Glomerular endothelial cell (primary cell): ENCODE measurements at places on chromosomes 12 and 14.

DNA sequence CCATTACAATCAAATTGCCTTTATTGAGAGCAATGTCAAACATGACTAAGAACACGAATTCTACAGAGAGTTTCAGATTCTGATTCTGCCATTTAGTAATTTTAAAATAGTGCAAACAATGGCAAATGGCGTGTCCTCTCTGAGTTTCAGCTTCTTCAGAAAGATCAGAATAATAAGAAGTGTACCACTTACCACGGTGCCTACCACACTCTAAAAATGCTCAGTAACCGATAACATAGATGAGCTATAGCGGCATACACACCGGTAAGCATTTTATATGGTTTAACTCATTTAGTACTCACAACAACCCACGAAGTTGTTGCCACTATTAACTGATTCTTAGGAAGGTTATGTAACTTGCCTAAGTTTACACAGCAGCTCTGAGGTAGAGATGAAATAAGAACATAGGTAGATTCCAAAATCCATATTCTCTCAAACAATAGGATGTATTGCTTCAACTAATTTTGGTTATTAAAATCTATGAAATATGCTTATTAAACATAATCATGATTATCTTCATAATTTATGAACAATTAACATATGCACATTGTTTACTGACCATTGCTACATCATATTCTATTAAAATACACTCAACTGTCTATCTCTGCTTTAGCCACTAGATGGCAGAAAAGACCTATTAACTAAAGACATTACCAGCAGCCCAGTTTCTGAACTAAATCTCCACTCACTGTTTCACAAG lies 38.3 kb downstream of the SLC6A15 start:
- DNase-seq: peak; percentile 37

DNA sequence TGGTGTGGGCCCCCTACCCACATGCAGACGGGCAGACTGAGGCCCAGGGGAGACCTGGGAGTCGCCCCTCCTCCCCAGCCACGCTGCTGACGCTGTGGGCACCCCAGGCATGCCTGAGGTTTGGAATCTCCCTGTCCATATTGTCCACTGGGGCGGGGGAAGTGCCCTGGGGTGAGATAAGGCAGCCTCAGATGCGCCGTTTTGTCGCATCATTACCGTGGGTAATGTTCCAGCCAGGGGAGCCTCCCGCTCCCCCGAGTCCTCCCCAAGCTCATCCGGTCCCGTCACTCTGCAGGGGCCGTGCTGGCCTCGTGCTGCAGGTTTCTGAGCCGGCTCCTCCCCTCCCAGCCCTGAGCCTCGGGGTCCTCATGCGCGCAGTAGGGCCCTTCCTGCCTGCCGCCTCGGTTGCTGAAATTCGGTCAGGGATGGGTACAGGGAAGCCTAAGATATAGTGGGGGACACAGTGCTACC lies 11.4 kb downstream of the INF2 start:
- no peak for DNase-seq

- no peak for DNase-seq
Observed at GRCh38 chr14:28709571-28710305, 56.8 kb upstream of the FOXG1 start.

DNA sequence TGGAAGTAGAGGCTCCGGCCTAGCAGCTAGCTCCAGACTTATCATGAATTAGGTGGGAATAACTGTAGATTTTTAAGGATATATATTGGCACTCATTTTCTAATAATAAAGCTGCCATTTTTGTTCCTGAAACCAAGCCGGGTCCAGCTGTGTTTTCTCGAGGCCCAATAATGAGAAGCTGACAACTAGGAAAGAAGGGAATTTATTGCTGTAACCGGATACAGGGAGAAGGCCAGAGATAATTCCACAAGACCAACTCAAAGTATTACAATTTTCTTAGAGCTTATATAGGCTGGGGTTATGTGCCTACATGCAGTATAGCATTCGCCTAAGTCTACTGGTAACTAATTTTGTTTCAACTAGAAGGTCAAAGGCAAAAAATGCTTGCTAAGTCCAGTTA lies 122.3 kb upstream of the FBXO33 start:
- no peak for DNase-seq

DNA sequence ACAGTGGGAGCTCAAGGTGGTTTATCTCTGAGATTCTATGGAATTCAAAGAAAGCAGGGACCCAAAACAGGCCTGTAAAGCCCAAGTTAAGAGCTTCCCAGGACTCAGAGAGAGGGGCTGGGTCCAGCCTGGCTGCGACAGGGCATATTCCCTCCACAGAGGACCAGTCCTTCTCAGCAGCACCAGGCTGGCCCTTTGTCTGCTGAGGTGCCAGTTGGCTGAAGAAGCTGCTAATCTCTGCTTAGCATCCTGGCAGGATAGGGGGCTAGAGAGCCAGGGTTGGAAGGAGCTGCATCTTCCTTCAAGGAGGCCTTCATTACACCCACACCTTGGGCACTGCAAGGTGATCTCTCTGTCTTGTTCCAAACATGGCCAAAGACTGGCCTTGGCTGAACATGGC lies 68.3 kb upstream of the TUNAR start:
- DNase-seq: no peak

DNA sequence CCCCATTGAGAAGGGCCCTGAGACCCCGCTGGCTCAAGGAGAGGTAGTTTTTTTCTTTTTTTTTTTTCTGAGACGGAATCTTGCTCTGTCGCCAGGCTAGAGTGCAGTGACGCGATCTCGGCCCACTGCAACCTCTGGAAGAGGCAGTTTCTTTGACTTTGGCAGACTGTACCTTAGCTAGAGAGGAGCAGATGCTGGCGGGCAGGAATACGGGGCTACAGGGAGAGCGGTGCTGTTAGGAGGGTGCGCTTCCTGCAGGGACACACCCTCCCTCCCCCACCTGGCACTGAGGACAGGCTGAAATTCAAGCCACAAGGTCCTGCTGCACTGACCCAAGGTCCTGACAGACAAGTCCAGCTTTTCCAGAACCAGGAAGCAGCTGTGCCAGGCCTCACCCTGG lies 32.2 kb upstream of the NUDT14 start:
- no peak for DNase-seq

DNA sequence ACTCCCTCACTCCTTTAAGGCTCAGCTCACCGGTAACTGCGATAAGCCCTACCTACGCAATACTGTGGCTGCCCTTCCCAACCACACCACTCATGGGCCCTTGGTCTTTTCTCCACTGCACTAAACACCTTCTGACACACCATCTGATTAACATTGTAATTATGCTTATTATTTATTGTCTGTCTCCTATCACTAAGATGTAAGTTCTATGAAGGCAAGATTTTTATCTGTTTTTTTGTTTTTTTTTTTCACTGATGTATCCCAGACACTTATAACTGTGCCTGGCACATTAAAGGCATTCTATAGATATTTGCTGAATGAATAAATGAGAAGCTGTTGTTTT lies 34.2 kb upstream of the PYGL start:
- no peak for DNase-seq

DNA sequence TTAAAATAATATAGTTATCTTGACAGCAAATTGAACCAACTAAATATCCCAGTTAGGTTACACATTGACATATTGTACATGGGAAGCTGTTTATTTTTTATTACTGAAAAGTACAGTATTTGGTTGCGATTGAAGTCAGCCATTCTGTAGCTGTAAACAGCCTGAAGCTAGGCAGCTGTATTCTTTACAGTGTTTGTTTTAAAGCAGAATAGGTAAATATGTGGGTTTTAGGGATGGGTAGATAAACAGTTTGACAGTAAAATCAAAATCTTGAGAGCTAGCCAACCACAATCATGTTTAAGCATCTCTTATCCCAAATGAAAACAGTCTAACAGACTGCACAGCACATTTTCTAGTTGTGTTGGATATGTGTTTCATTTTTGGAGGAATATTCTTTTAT lies 45.7 kb downstream of the TTC6 start:
- DNase-seq: no peak

- no peak for DNase-seq
Observed at GRCh38 chr14:105529569-105530284, 3.3 kb downstream of the TMEM121 start.

- DNase-seq: no peak
Observed at GRCh38 chr14:22381766-22382165, 207.3 kb downstream of the DAD1 start.

DNA sequence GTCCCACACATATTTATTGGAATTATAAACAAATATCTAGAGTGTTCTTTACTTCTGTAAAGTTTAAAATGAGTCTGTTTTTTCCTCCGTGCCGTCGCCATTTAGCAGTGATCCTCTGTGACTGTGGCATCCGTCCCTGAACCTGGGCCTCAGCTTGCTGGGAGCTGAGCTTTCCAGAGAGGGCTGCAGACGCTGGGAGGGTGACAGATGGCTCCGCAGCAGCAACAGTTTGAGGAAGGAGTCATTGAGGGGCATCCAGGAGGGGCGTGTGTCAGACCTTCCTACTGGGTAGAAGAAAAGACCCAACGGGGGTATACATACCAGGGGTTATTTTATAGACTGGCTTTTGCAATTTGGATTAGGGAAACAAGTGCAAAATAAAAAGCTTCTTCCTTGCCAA lies 47.9 kb downstream of the NEUROD4 start:
- no peak for DNase-seq

GRCh38 chr14:93759719-93760307 lies 28.5 kb downstream of the PRIMA1 start:
- DNase-seq: no peak

DNA sequence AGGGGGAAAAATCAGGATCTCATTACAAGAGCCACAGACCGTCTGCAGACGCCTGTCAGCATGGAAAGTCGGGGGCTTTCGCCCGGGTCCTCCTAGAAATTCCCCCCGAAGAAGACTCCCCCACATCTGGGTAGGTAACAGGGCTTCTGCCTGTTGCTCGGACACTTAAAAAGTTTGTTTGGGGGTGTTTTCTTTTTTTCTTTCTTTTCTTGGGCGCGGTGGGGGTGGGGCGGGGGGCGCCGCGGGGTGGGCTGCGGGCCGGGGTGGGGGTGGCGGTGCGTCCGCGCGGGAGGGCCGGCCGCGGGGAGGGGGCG lies 358 bp downstream of the ELK3 start:
- DNase-seq: no peak

GRCh38 chr12:65391711-65392110 lies 113.2 kb downstream of the MSRB3 start:
- DNase-seq: no peak

GRCh38 chr12:54404061-54405004 lies 14.7 kb downstream of the ITGA5 start:
- DNase-seq: no peak

DNA sequence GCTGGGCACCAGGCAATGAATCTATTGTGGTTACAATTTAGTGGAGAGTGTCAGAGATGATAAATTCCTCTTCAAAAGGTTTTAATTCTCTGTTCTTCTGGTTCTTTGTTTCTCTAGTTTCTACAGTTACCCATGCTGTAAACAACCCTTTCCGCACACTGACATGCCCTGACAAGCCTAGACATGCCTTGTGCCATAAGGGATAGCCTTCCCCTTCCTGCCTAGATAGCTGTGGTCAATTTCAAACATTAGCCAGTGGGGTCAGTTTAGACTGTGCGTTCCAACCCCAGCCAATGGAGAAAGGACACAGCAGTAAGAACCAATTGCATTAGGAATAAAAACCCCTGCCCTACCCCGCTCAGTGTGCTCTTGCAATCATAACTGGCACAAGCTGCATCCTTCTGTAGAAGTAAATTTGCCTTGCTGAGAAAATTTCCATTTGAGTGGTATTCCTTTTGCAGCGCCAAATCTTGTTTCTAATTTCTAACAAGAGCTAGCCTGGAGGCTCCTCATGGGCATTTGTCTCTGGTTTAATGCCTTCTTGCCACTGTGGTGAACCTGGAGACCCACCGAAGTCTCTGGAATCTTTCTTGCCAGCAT lies 6.4 kb downstream of the EDDM3A start:
- DNase-seq: no peak

DNA sequence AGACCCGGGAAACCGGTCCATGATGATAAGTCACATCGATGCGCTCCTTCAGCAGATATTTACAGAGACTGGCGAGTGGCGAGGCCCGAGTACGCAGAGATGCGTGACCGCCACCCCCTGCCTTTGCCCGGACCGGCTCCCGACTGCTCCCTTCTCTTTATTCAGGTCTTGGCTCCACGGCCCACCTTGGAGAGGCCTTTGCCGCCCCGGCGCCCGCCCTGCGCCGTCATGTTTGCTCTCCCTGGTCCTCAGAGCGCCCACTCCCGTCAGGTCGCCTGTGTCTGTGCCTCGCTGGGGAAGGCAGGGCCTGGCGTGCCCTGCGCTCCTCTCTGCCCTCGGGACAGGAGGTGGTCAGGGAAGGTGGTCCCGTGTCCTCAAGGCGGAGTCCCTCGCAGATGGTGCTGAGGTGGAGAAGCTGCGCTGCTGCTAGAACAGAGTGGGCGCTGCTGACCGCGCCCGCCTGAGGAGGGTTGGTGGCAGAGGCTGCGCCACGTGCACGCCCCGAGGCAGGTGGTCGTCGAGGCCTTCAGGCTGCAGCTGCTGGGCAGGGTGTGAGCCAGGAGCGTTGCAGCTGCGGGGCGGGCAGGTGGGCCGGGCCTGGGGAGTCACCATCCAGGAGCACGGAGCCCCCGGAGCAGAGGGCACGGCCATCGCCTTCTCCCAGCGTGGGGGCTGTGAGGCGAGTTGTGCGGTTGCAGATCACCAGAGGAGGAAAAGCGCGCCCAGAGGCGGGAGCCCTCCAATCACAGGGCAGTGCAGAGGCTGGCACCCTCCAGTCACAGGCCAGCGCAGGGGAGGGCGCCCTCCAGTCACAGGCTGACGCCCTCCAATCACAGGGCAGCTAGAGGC lies 27.2 kb downstream of the DDX51 start:
- no peak for DNase-seq

DNA sequence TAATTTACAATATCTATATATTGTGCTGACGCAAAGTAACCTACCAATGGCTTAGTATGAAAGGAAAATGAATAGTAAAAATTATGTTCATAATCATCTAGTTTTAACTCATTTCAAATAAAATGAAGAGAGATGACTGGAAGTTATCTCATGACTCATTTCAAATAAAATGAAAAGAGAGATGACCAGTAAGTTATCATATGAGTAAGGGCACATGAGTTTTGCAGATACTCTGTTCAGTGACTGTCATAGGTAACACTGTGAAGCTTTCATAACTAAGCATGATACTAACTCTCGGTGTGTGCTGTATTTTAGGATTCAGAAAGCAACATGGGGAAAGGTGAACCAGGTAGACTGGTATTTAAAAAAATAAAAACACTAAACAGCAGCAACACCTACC lies 364.5 kb upstream of the DIO2 start:
- DNase-seq: no peak

- no peak for DNase-seq
Observed at GRCh38 chr14:63986789-63987533, 134.2 kb downstream of the SYNE2 start.

- DNase-seq: no peak
Observed at GRCh38 chr12:39874785-39875184, 231.1 kb downstream of the SLC2A13 start.

DNA sequence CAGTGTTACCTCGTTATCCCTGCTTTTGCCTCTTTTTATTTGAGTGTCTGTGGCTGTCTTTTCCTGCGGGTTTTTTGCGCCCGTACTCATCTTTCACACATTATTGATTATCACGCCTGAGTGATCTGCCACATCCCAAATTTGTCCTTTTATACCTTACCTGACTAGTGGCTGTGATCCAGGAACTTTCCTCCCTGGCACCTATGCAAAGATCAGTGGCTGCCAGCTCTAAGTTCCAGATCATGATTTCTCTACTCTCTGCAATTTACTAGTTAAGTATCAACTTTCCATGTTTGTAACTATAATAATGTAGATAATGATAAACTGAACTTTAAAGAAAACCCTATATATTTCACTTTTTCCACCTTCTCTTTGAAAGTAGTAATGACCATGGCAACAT lies 36.9 kb downstream of the PLEKHA5 start:
- DNase-seq: no peak
